Breast epithelium (tissue), 4 donors: ENCODE measurements at places on chromosomes 7 and 10. TPM values are rescaled to one million over a fixed set of nuclear protein-coding genes. Genes with fewer than 3 reads are reported as not detected.

GRCh38 chr10:67804395-67804678 lies 33.7 kb downstream of the DNAJC12 start:
- no peak for DNase-seq

- no peak for DNase-seq
Observed at GRCh38 chr7:156026603-156027002, 214.3 kb upstream of the SHH start.

DNA sequence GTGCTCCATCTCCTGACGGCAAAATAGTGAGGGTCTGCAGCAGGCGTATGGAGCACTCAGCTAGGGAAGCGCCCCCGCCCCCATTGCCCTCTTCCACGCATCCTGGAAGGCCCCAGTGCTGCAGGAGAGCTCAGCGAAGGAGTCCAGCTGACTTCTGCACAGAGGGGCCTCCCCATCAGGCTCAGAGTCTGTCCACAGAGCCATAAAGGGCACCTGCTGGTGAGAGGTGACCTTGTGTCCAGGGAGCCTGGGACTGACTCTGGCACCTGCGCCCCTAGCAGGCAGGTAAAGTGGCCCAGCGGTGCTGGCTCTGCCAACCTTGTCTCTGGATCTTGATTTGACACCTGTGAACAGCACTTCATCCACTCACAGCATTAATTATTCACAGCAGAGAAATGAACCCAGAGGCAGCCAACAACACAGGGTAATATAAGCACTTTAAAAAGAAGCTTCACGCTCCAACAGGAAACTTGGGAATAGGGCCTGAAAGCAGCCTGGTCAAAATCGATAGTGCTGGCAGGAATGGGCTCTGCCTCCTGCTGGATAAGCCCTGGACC lies 59.6 kb downstream of the VOPP1 start:
- DNase-seq = no peak

DNA sequence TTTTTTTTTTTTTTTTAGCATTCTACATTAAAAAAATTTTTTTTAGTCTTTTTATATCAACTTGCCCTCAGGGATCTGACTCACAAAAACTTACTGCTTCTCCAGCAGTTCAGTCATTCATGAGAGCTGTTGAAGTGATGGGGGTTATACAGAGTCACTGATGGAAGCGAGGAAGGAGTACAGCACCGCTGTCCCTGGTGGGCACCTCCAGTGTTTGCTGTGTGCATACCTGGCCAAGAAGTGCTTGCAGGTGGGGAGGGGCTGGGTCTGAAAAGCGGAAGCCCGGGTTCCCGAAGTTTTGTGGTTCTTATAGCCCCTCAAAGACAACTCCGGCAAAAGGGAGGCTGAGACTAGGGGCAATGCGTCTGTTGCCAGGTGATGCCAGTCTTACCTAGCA lies 46.2 kb downstream of the MINDY4 start:
- no peak for DNase-seq

Gene PIP
- total RNA-seq = 1,201 TPM

DNA sequence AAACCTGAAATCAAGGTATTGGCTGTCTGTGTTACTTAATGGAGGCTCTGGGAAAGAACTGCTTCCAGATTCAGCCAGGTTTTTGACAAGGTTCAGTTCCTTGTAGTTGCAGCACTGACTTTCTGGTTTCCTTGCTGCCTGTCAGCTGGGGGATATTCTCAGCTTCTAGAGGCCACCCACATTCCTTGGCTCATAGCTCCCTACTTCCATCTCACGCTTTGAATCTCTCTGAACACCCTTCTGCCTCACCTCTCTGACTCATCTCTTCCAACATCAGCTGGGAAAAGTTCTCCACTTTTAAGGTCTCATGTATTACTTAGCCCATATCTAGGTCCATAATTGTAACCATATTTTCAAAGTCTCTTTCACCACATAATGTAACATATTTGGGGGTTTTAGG lies 22.9 kb upstream of the GPR22 start:
- DNase-seq = no peak

Gene RET
- 1.8 TPM for total RNA-seq

Gene ANKRD61
- total RNA-seq = 0.33 TPM
